Activated CD4-positive, alpha-beta T cell treated with anti-CD3 and anti-CD28 coated beads, Interleukin-2, amount 10 ng/mL, durations not matched to agents 24 days and 14 days (primary cell): ENCODE measurements at places on chromosomes 3 and 15. TPM values are rescaled to one million over a fixed set of nuclear protein-coding genes. Genes with fewer than 3 reads are reported as not detected.
A peak's percentile ranks its signal among the peaks of the same experiment; 100 is the strongest.

GRCh38 chr15:65913631-65914199 lies 44.4 kb downstream of the RAB11A start:
- H3K36me3 ChIP-seq = no peaks in the 10 kb centered on the region
- H3K27ac ChIP-seq = no peak overlapping the region
- DNase-seq = no peak
- no peaks in the 10 kb centered on the region for H3K27me3 ChIP-seq

GRCh38 chr3:11128682-11129632 lies 25.3 kb upstream of the HRH1 start:
- no peak for DNase-seq
- H3K4me1 ChIP-seq = peaks cover 3% of the 10 kb centered on the region
- no peak overlapping the region for H3K27ac ChIP-seq
- no peak overlapping the region for H3K4me3 ChIP-seq
- H3K36me3 ChIP-seq = no peaks in the 10 kb centered on the region

GRCh38 chr3:118011910-118012309 lies 1022.7 kb downstream of the IGSF11 start:
- H3K4me3 ChIP-seq = no peak overlapping the region
- H3K4me1 ChIP-seq = no peaks in the 10 kb centered on the region
- no peaks in the 10 kb centered on the region for H3K36me3 ChIP-seq
- no peak overlapping the region for H3K27ac ChIP-seq
- DNase-seq = no peak

- H3K27ac ChIP-seq = peak overlapping the region; percentile 55
- peaks cover 67% of the 10 kb centered on the region for H3K27me3 ChIP-seq
- peaks cover 13% of the 10 kb centered on the region for H3K4me1 ChIP-seq
- H3K4me3 ChIP-seq = peak overlapping the region; percentile 84
These were observed 542 bp downstream of the PLOD2 start for GRCh38 chr3:146160321-146160963.

DNA sequence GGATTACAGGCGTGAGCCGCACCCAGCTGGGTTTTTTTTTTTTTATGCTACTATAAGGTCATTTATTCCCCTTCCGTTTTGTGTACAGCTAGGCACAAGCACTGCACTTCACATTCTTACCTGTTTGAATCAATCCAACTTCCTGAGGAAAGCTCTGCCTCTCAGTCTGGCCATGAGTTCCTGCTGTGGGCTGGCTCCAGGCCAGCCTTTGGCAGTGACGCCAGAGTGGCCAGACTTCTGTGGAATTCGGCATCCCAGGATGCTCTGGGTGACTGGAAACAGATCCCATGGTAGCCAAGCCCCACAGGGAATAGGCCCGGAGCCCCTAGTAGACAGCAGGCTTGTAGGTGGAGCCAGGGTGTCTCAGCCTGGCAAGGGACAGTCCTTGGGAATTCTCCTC lies 21.5 kb upstream of the TIMP4 start:
- H3K4me1 ChIP-seq = peaks cover 39% of the 10 kb centered on the region
- DNase-seq = no peak
- H3K4me3 ChIP-seq = no peak overlapping the region
- no peaks in the 10 kb centered on the region for H3K27me3 ChIP-seq
- peak overlapping the region; percentile 72 for H3K27ac ChIP-seq

DNA sequence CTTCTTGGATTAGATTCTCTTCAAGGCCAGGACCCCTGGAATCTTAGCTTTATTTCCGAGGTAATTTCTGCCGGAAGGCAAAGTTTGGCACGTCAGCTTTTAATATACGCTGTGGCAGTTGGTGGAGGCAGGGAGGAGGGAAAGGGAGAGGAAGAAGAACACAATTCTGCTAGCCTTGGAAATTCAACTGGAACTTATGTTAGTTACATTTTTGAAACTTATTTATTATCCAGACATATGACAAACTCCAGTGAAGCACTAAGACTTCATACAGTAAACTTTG lies 100.1 kb upstream of the TSC22D2 start:
- no peak overlapping the region for H3K4me3 ChIP-seq
- H3K27me3 ChIP-seq = peaks cover 24% of the 10 kb centered on the region

DNA sequence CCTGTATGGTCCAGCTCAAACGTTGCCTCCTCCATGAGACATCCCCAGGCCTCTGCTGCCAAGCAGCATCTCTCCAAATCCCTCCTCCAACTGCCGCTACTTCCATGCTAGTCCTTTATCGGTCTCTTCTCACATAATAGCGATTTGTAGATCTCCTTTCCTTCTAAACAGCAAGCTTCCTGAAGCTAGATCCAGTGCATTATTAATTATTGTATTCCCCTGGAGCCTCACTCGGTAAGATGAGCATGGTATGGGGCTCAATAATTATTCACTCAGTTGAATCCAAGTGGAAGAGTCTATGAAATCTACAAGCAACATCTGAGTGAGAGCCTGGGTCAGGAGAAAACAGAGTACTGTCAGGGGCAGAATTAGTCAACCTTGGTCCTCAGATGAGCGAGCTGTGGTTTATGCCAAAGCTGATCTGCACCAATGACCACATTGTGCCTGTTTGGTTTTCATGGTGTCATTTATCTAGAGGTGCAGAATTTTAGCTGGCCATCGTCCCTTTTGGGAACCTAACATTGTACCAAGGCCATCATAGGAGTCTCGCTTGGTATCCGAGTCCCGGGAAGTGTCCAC lies 93.8 kb upstream of the UBE2E1 start:
- no peak for DNase-seq
- no peaks in the 10 kb centered on the region for H3K36me3 ChIP-seq
- no peak overlapping the region for H3K4me3 ChIP-seq
- no peak overlapping the region for H3K27ac ChIP-seq

DNA sequence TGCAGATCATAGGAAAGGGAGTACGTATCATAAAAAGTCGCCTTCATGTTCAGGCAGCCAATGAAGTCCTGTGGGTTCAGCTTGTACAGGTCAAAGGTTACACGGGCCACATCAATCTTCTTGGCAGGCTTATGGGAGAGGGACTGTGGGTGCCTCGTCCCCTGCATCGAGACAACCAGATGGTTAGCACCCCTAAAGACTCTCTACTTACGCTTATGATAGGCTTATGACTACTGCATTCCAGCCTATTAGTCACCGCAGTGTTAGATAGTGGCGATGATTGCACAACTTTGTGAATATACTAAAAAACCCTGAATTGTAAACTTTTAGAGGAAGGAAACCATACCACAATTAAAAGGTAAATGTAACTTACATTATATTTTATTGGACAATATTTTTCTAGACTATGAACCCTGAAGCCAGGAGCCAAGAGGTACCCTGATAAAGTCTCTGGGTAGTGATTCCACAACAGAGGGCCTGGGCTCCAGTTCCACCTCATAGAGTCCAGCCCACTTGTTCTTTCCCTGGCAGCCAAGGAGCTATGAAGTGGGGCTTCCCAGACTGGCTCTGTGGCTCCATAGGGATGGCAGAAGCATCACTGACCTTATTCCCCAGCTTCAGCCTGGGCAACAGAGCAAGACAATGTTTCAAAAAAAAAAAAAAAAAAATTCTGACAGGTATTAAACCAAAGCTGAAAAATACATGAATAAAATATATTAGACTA lies 2.5 kb upstream of the FANCD2 start:
- peaks cover 18% of the 10 kb centered on the region for H3K4me1 ChIP-seq
- peaks cover 34% of the 10 kb centered on the region for H3K36me3 ChIP-seq
- no peak overlapping the region for H3K27ac ChIP-seq
- H3K27me3 ChIP-seq = no peaks in the 10 kb centered on the region
- DNase-seq = no peak

DNA sequence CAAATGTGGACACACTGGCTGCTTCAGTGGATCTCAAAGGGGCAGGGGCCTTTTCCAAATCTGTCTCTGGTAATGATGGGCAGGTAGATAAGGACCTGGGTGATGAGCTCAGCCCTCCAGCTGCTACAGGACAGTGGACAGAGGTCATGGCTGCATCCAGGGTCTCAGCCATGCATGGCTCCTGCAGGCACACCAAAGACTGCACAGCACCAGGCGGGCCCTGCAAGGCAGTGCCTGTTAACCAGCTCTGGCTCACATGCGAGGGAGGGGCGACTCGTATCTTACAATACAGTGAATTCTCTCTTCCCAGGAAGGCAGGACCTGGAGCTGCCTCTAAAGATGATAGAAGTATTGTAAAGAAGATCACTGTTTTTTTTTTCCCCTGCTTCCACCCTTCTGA lies 58.7 kb downstream of the OXNAD1 start:
- peaks cover 30% of the 10 kb centered on the region for H3K4me1 ChIP-seq
- peak overlapping the region; percentile 20 for H3K27ac ChIP-seq
- H3K27me3 ChIP-seq = no peaks in the 10 kb centered on the region
- H3K4me3 ChIP-seq = no peak overlapping the region
- H3K36me3 ChIP-seq = peaks cover 63% of the 10 kb centered on the region
- no peak for DNase-seq

DNA sequence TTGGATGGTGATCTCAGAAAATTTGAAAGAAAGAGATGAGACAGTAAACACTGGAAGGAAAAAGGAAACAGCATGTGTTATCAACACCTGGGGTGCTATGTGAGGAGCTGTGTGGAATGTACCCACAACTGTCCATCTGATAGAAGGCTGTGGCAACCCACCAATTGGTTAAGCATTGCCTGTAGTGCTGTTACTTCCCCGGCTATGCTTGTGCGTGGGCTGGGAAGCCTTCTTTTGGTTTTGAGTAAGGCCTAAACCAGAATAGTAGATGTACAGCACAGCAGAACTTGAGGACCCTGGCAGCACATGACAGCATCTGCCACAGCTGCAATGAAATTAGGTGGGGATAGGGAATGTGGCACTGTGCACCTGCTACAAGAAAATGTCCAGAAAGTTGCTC lies 184.5 kb downstream of the FHIT start:
- no peaks in the 10 kb centered on the region for H3K36me3 ChIP-seq
- H3K27ac ChIP-seq = no peak overlapping the region
- no peaks in the 10 kb centered on the region for H3K27me3 ChIP-seq
- no peak for DNase-seq

GRCh38 chr15:31802761-31803160 lies 227.6 kb upstream of the CHRNA7 start:
- no peaks in the 10 kb centered on the region for H3K36me3 ChIP-seq
- no peak for DNase-seq
- H3K27me3 ChIP-seq = peaks cover 2% of the 10 kb centered on the region
- H3K4me1 ChIP-seq = no peaks in the 10 kb centered on the region
- no peak overlapping the region for H3K4me3 ChIP-seq

GRCh38 chr3:183698318-183698751 lies 738 bp downstream of the YEATS2 start:
- peak overlapping the region; percentile 92 for H3K4me3 ChIP-seq
- H3K4me1 ChIP-seq = peaks cover 32% of the 10 kb centered on the region
- H3K27me3 ChIP-seq = no peaks in the 10 kb centered on the region
- peaks cover 25% of the 10 kb centered on the region for H3K36me3 ChIP-seq

- no peak for DNase-seq
- no peaks in the 10 kb centered on the region for H3K36me3 ChIP-seq
- peaks cover 16% of the 10 kb centered on the region for H3K27me3 ChIP-seq
- no peak overlapping the region for H3K4me3 ChIP-seq
- no peak overlapping the region for H3K27ac ChIP-seq
These were observed 39.3 kb downstream of the MEGF11 start for GRCh38 chr15:66214246-66214645.

- no peaks in the 10 kb centered on the region for H3K36me3 ChIP-seq
- peaks cover 28% of the 10 kb centered on the region for H3K27me3 ChIP-seq
These were observed 102.1 kb upstream of the ETV5 start for GRCh38 chr3:186210852-186211500.

DNA sequence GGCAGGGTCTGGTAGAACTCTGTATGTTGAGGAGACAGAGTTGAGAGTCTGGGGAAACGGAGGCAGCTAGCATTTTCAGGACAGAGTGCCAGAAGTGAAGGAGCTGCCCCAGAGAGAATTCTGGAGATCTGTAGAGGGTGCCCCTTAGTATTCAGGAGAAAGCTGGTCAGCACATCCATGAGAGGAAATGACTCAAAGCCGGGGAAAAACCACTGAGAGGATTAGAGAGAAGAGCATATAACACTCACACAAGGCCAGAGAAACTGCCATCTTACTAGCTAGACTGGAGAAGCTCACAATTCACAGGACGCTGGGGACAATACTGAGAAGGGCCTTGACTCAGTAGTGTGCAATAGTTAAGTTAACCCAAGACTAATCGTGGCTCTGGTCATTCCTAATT lies 75.7 kb upstream of the DPPA4 start:
- no peak overlapping the region for H3K27ac ChIP-seq
- H3K4me3 ChIP-seq = no peak overlapping the region
- DNase-seq = no peak
- no peaks in the 10 kb centered on the region for H3K36me3 ChIP-seq
- no peaks in the 10 kb centered on the region for H3K4me1 ChIP-seq

DNA sequence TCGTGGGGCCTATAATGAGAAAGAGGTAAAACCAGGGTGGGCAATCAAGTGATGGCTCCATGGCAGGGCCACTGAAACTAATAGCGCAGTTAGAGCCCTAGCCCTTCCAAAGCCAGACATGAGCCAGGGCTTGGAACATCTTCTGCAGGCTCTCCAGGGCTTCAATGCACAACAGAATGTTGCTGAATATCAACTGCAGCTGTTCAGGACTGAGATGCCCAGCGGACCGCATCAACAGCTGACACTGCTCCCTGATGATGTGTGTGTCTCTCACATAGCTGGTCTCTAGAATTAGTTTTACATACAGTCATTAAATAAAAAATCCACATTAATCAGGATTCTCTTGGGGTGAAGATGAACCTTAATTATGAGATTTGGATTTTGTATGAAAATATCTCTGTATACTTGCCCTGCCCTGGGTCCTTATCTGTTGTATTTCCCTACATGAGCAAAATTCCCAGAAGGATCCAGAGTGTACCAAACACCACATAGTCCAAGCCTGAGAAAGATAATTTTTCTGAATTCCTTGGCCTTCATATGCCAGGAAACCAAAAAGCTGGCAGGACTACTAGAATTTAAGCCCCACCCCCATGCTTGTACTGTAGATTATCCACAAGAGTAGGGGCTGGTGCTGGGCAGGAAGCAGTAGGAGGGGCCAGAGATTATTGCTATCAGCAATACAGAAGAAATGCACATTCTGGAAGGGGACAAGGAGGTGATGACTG lies 7.7 kb upstream of the GOLGB1 start:
- no peak overlapping the region for H3K4me3 ChIP-seq
- peaks cover 28% of the 10 kb centered on the region for H3K27me3 ChIP-seq
- DNase-seq = no peak
- H3K36me3 ChIP-seq = no peaks in the 10 kb centered on the region
- H3K4me1 ChIP-seq = peaks cover 3% of the 10 kb centered on the region
- H3K27ac ChIP-seq = no peak overlapping the region

GRCh38 chr15:82177291-82178010 lies 85.1 kb downstream of the EFL1 start:
- H3K4me1 ChIP-seq = no peaks in the 10 kb centered on the region
- H3K4me3 ChIP-seq = no peak overlapping the region
- H3K27me3 ChIP-seq = no peaks in the 10 kb centered on the region
- no peak for DNase-seq

GRCh38 chr3:126908752-126909275 lies 74.1 kb upstream of the PLXNA1 start:
- peaks cover 11% of the 10 kb centered on the region for H3K36me3 ChIP-seq
- no peak overlapping the region for H3K4me3 ChIP-seq
- no peaks in the 10 kb centered on the region for H3K27me3 ChIP-seq
- no peak overlapping the region for H3K27ac ChIP-seq
- no peak for DNase-seq
- H3K4me1 ChIP-seq = peaks cover 42% of the 10 kb centered on the region

The SKOR1 gene
- 0.09 and 0.14 TPM in 2 replicates for total RNA-seq

The THPO gene
- not detected in 2 replicates for total RNA-seq

The IDH3A gene
- 165 and 169 TPM in 2 replicates for total RNA-seq

The RPL14 gene
- 2,598 and 2,688 TPM in 2 replicates for total RNA-seq

The ACKR2 gene
- 0.42 and 0.69 TPM in 2 replicates for total RNA-seq

The PPARG gene
- total RNA-seq = 4.6 and 5.1 TPM in 2 replicates

The RAB11A gene
- 163 TPM in 2 replicates for total RNA-seq

The PTH1R gene
- total RNA-seq = not detected in 2 replicates

The NRG4 gene
- not detected in 2 replicates for total RNA-seq

The GRK7 gene
- not detected in 2 replicates for total RNA-seq

The KNG1 gene
- not detected in 2 replicates for total RNA-seq

The DGKG gene
- 0.14 and 0.28 TPM in 2 replicates for total RNA-seq

The APPL1 gene
- total RNA-seq = 40.4 and 44.8 TPM in 2 replicates

The PAQR9 gene
- total RNA-seq = not detected in 2 replicates
